COR-L47 (cell line): ENCODE measurements at places on chromosomes 2 and 18.

DNA sequence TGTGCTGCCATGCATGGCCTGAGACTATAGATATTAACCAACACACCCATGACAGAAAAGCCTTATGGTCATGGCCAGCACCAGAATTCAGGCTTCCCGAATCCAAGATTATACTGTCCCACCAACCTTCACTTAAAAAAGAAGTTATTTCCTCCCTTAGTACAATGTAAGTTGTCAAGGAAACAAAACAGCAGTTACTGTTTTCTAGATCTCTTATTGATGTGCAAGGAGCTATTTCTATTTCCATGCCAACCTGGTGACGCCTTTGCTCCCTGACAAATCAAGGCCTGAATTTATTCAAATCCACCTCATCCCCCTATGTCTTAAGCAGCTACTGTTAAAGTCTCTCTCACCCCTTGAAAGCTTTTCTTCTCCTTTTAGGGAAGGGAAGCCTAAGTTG is 249.3 kb downstream of the ZNF521 start:
- DNase-seq = no peak

- peak; percentile 86 for DNase-seq
These were observed 1.8 kb upstream of the SATB2 start for GRCh38 chr2:199459286-199460100.

DNA sequence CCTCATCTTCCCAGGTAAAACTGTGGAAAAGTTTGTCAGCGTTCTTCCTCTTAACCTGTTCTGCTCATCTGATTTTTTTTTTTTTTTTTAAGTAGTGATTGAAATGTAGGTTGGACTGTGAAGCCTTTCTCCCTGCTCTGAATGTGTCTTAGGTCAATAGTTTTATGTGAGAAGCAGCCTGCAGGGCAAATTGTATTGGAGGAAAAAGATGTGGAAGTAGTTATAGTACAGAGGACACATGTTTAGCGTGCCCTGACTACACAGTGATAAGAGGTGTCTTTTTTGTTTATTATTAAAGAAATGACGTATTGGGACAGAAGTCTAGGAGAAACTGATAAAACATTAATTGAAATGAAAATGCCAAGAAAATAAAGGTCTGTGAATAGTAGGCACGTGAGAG is 1.5 kb downstream of the MTA3 start:
- DNase-seq = no peak

GRCh38 chr18:36633961-36634412 is 194.8 kb downstream of the TPGS2 start:
- DNase-seq = peak; percentile 95

DNA sequence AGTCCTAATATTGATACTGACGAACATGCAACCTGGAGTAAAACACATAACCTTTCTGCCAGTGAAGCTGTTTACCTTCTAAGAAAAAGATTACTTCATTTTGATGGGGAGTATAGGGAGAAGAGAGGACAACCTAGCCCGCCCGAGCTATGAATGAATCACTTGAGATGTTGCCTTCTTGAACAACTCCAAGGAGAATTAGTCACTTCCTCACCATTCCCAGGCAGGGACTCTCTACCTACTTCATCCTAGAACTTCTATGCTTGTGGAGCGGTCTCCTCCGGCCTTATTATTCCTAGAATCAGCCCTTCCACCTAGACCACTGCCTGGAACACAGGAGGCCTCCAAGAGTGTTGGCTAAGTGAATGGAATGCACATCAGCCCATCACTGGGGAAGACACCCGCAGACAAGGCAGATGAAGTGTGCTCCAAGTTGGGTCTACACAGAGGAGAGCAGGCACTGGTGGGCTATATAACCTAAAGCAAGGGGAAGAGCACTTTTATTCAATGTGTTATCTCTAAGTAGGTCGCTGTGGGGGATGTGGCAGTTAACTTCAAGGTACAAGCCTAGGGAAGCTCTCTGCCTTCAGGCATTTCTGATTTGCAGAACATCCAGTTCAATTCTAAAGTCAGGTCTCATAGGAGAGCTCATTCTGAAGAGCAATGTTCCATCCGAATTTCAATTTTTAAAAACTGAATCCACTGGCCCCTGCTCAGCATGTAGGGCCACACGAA is 57.4 kb downstream of the STK39 start:
- no peak for DNase-seq

DNA sequence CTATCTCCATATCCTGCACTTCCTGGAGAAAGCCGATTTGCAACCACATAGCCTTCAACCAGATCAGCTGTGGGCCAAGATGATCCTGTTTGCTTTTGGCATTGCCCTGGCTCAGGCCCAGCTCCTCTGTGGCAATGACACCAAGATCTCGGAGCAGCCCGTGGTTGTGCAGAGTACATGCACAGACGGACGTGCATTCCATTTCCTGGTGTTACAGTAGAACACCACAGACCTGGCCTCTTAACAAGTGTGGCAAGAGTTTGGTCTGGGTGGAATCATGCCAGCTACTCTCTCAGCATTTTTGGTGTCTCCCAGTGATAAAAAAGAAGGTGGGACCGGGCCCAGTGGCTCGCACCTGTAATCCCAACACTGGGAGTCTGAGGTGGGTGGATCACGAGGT is 20.0 kb downstream of the MALT1 start:
- DNase-seq = no peak

- no peak for DNase-seq
These were observed 254.7 kb downstream of the HDAC4 start for GRCh38 chr2:239146011-239146641.

DNA sequence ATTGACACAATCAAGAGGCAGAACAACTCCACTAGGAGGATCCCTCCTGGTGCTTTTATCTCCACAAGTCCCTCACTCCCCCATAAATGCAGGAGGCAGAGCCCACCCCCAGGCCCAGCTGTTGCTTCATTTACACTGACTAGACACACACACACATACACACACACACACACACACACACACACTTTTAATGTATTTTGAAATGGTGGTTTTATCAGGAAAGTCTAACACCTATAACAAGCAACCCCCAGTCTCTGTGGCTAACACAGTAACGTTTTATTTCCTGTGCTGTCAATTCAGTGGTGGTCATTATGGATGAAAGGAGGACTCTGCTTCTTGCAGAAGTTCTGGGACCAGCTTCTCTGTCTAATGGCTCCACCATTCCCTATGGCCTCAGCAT is 125.4 kb upstream of the FOSL2 start:
- DNase-seq = no peak

GRCh38 chr2:185291035-185291647 is 447.5 kb upstream of the FSIP2 start:
- DNase-seq = peak; percentile 33

DNA sequence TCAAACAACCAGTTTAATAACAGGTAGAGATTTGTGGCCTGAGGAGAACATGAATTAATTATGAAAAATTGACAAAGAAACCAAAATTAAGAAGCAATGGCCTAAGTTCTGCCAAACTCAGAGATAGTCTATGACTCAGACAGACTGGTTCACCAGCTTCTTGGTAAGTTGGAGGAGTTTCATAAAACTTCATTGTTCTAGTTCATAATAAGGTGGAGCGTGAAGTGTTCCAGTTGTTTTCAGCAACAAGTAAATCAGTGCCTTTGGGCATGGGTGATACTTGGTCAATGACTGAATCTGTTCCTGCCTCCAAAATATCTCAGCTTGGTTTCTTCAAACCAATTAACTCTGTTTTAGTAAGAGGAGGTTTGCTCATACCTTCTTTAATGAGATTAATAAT is 40.0 kb downstream of the SLC40A1 start:
- no peak for DNase-seq

GRCh38 chr2:189466656-189467055 is 25.4 kb downstream of the WDR75 start:
- DNase-seq = peak; percentile 1

- no peak for DNase-seq
These were observed 10.3 kb downstream of the FBLN7 start for GRCh38 chr2:112148477-112148876.

- no peak for DNase-seq
These were observed 16.0 kb downstream of the NEB start for GRCh38 chr2:151718247-151718646.

DNA sequence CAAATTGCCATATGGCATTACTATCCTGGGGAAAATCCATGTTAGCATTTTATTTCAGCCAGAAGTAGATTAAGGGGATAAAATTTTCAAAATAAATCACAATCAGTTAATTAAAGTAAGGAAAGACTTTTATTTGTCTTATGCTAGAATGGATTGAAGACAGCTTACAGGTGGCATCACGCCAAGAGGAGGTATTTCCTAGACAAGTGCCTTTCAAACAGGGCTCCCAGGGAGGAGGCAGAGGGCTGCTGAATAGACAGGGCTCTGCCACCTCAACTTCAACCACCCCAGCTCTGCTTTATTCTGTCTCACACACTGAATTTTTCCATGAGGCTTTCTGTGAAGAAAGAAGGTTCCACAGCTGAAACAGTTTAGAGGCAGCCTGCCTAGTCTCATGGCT is 12.2 kb downstream of the CCDC68 start:
- DNase-seq = peak; percentile 43

GRCh38 chr2:151973901-151974199 is 125.0 kb downstream of the CACNB4 start:
- peak; percentile 59 for DNase-seq

DNA sequence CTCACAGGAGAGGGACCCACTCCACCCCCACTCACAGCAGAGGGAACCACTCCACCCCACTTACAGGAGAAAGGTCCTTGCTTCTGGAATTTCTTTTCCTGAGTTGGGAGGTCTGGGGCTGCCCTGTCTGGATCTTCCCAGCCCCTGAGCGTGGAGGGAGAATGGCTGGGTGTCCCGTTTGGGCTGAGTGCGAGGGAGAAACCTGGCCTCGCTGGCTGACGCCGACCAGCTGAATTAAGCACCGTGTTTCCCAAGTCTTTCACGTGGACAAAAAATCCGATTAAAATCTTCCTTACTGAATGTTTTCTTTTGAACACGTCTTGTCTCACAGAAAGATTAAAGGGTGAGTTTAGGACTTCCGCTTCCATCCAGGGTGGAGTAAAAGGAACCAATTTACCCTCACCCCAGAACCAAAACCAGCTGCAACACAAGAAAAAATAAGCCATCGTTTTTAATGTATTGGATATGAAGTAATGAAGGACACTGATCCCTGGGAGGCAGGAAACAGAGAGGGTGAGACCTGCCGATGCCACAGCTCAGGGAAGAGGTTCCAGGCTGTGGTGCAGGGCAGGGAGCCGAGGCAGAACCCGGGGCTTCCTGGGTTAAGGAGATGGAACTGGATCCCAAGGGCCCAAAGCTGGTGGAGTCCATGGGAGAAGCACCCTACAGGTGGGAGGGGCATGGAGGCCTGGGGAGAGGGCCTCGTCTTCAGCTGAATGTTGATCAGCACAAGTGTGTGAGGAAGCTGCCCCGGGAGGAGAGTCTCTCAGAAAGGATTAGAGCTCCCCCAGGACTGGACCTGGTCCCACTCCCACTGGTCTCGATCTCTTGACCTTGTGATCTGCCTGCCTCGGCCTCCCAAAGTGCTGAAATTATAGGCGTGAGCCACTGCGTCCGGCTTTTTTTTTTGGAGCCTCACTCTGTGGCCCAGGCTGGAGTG is 60.3 kb downstream of the RTP5 start:
- DNase-seq = no peak

- DNase-seq = peak; percentile 56
These were observed 639 bp downstream of the EPB41L3 start for GRCh38 chr18:5543036-5543680.

DNA sequence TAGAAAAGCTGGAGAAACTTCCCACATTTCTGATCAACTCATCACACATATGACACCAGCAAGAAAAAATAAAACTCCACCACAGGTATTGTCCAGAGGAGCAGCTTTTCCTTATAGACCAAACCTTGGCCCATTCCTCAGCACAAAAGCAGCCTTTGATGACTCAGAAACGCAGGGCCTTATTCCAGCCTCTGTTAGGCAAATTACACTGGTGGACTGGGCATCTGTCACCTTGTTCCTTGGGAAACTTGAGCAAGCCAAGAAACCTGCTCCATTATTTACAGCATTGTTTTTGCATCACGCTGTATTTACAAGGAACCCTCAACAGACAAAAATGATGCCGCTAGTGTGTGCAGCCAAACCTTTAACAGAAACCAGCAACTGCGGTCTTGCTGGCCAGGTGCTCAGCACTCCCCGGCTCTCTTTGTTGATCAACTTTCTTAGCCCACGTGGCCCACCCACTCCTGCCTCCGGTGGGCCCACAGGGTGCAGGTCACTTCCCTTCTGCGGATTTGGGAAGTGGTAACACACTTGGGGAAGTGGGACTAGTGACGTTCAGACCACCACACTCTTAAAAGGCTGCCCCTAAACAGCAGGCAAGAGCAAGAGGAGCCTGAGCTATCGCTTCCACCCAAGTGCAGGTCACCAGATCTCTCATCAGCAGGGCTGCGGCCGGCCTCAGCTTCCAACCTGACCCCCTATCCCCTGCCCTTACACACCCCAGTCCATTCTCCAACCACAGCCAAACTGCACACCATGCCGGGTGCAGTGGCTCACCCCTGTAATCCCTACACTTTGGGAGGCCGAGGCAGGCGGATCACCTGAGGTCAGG is 1.5 kb downstream of the AP1S3 start:
- DNase-seq = no peak

DNA sequence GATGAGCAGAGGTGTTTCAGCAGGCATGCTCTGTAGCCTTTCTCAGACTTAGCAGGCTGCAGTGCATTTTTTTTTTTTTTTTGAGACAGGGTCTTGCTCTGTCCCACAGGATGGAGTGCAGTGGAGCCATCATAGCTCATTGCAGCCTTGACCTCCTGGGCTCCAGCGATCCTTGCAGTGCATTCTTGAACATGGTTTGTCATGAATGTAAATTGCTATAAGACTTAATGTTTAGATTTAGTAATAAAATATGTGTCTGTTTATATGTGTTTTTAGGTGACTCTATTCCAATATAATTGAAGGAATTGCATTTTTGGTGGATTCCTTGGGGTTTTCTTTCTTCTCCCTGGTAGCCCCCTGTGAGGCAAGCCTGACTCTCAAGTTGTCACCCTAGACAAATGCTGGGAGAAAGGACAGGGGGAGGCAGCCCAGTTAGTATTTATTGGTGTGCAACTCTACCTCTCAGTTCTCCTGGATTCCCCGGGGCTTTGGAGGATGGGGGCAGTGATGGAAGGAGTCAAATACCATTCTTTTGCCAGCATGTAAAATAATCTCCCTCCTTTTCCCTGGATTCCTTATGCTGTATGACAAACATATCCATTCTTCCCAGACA is 22.7 kb downstream of the LYPD6B start:
- no peak for DNase-seq

DNA sequence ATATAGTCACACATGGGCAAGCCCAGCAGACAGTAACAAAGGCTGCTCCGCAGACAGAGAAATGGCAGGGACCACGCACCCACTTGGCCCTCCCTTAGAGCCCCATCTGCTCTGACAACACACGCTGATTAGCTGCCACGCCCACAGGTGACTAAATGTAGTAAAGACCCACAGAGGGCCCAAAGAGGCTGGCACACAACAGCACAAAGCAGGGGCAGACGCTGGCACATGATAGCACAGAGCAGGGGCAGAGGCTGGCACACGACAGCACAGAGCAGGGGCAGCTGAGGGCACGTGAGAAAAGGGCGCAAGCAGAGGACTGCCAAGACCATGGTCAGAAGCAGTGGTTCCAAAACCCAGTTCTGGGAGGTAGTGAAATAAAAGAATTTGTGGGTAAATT is 10.6 kb downstream of the AFG3L2 start:
- DNase-seq = no peak

- DNase-seq = peak; percentile 35
These were observed 686 bp downstream of the UBXN4 start for GRCh38 chr2:135742325-135742757.
